NCI-H2081 treated with DMSO at 0.1 percent for 48 hours (cell line): ENCODE measurements at places on chromosomes 12 and 14.

DNA sequence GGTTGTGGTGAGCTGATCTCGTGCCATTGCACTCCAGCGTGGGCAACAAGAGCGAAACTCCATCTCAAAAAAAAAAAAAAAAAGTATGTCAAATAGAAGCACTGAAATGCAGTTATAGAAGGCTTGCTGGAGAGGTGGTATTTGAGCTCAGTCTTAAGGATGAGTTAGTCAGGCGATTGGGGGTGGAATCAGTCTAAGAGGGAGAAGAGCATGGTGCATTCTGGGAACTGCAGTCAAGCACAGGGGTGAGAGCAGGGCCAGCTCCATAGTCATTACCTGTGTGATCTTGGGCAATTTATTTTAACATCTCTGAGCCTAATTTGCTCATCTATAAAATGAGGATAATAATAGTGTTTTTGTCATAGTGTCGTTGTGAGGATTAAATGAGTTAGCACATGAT, 5.9 kb upstream of the GNB3 start:
- no peak for DNase-seq

GRCh38 chr12:32693036-32693435, 13.9 kb downstream of the DNM1L start:
- DNase-seq: no peak

- no peak for DNase-seq
Observed at GRCh38 chr14:95073947-95074346, 83.4 kb downstream of the DICER1 start.

DNA sequence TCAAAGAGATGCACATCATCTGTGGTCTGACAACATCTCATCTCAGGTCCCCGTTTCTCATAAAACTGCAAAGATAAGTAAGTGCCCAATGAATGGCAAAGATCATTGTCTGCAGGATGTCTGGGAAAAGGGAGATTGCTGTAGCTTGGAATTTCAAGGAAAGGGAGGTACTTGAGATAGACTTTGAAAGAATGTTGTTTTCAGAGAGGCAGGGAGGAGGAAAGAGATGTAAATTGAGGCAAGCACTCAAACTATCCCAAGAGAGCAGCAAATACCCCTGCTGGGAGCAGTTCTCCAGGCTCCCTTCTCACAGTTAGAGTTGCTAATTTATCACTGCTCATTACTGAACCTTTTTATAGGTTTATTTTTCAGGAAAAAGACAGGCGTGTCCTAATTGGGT, 107.1 kb downstream of the MYRFL start:
- no peak for DNase-seq

GRCh38 chr14:96167224-96168148, 37.2 kb upstream of the BDKRB2 start:
- no peak for DNase-seq

DNA sequence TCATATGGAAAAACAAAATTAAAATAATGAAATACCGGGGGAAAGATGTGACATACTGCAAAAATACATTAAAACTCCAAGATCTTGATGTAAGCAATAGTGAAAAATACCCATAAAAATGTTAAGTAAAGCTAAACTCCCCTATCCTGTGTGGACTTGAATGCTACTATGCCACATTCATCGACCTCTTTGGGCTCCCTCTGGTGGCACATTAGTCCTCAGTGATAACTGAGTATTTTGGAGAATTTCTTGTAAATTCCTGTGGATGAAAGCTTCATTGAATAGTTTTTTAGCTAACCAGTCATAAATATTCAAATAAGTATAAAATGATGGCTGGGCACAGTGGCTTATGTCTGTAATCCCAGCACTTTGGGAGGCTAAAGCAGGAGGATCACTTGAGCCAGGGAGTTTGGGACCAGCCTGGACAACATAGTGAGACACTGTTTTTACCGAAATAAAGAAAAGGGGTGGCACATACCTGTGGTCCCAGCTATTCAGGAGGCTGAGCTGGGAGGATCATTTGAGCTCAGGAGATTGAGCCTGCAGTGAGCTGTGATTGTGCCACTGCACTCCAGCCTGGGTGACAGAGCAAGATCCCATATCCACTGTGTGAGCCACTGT, 42.4 kb upstream of the SGPP1 start:
- no peak for DNase-seq

DNA sequence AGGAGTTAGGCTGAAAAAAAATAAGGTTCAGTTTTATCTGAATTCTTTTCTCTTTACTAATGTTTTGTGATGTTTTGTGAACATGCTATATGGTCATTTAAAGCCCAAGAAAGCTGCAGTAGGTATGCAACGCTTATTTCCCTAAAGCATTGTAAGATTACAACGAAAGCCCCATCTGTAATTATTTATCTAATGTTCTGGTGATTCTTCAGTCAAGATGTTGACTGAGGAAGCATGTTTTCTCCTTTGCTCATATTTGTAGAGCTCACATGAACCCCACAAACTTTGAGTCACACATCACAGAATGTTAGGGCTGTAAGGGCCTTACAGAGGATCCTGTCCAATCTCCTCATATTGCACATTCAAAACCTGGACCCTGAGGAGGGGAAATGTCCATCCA, 3.2 kb upstream of the TUBA1C start:
- no peak for DNase-seq

- no peak for DNase-seq
Observed at GRCh38 chr14:102496958-102497744, 12.4 kb downstream of the ANKRD9 start.

- peak; percentile 55 for DNase-seq
Observed at GRCh38 chr12:40054555-40055227, 51.2 kb downstream of the SLC2A13 start.

GRCh38 chr12:98154850-98155249, 360.5 kb upstream of the TMPO start:
- peak; percentile 73 for DNase-seq

DNA sequence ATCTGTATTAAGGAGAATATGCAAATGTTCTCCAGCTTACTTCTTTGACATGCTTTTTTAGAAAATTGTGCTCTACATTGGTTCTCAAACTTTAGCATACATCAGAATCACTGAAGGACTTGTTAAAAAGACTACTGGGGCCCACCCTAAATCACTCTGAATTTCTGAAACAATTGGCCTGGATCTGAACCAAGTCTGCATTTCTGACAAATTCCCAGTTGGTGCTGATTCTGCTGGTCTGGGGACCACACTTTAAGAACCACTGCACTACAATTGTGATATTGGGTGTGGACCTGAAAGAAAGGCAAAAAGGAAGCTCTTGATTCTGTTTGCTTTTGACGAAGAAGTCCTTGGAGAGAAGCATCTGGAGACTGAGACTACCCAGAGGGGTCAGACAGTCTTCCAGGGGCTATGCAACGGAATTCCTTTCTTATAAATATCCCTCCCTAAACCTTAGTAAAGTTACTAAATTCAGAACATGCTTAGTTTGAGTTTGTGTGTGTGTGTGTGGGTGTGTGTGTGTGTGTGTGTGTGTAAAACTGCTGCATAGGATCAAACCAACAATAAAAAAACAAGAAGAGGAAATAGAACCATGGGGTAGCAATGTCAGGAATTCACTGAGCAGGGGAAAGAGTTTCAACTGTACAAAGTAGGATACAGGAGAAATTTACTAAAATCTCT, 36.8 kb downstream of the EAPP start:
- no peak for DNase-seq
